Bronchial epithelial cell (primary cell): ENCODE measurements at places on chromosomes 7 and 10. TPM values are rescaled to one million over a fixed set of nuclear protein-coding genes. Genes with fewer than 3 reads are reported as not detected.
A peak's percentile ranks its signal among the peaks of the same experiment; 100 is the strongest.

DNA sequence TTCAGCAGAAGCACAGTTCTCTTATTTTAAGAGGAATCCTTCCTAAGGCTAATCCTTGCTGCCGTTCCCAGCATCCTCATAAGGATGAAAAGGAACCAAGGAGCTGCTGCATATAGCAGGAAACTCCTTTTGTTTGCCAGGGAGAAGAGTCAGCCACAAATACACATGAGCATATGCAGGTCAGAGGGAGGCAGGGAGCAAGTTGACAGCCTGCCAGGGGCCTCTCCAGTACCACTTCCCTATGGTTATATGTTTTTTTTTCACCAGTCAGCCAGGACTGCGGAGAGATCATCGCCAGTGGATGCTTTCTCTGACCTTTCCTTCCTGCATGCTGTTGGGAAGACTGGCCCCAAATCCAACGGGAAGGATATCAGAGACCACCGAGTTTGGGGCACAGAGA lies 39.8 kb downstream of the SLC35B4 start:
- DNase-seq, result no peak

DNA sequence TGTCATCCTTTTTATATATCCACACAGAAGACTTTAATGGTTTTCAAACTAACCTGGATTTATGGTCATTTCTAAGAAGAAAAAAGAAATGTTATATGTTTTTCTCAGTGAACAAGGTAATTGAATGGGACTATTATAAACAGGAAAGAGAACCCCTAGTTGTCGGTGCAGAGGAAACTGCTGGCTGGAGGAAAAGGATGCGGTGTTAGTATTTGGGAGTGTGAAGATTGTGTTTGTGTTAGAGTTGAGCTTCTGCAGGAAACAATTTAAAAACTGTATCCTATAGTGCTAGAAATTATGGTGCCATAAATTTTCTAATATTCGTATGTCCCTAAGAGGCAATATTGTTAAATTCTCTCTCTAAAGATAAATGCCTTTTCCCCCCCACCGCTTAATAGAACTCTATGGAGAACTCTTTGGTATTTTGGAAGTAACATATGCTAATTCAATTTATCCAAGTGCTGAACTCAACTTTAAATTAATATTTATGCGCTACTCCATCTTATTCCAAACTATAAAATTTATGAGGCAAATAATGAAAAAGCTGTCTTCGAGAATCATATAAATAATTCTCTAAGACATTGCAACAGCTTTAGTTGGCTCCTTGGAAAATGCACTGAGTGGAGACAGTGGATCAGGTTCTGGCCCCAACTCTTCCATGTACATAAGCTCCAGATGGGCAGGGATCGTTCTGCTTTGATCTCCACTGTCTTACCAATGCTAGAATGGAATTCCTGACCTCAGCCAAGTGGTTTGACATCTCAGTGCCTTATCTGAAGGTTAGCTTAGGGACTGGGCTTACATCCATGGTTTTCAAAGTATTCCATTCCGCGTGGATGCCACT lies 5.6 kb downstream of the BZW2 start:
- no peak for DNase-seq

DNA sequence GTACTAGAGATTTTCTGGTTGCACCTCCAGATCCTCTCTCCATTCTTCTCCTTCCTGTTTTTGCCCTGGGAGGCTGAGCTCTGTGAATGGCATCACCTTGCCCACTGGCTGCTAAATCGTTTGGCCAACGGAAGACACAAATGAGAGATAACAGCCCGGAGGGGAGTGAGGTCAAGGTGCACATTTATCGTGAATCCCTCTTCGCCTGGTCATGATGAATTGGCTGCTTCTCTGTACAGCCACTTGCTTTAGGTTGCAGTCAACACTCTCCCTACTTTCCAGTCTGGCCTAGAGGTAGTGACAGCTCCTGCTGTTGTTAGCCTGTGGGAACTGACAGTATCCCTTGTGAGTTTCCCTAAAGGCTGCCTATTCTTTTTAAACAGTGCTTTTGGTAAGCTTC lies 85.4 kb upstream of the CHCHD3 start:
- no peak for DNase-seq

DNA sequence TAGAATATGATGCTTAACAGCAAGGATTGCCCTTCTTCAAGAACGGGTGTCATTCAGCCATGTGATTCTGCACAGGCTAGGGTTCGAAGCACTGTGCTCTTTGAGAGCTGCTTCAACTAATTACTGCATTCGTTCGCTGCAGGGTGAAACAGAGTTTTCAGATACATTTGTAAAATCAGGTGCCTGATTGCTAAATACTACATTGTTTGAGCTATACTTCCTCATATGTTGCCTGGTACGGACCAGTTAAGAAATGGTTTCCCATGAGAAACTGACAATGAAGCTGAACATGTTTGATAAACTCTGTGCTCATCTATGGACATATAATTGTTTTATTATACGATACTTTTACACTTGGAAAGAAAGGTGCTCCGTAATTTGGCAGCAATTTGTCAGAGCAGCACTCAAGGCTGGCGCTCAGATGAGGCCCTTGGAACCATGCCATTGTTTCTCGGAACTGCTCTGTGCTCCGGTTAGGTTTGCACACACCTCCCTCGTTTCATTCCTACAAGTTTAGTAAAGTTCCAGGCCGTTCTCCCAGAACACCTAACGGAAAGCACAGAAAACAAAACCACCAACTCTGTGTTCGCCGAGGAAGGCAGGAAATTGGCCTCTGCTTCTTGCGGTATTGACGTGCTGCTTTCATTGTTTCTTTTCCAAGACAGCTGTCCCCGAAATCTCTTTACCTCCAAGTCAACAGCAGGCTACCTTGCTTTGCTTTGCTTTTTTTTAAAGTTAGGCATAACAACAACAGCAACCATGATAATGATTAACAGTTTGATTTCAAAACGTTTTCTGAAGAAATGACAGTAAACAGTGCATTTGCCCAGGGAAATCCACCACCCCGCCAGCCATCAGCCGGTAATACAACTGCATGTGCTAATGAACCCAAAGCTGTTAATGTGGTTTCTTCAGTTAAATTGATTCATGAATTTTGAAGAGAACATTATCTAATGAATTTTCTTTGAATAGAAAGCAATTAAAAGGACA lies 206.9 kb downstream of the EBF3 start:
- DNase-seq, result peak; percentile 26

GNAT3 gene
- not detected in 2 replicates for total RNA-seq

DNA sequence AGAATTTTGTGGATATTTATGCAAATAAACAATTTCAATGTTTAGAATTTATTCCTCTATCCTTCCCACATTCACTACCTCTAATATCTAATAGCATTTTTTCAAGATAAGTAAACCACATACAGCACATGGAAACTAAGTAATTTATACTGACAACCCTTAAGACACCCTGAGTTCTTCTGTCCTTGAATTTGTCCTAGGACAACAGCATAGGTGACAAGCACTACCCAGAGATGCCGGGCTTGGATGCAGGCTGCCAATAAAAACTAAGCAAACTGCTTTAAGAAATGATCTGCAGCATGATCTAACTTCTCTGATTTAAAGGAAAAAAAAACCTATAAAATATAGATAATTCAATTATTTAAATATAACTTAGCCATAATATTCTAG lies 22.7 kb downstream of the NT5C3A start:
- DNase-seq, result no peak

CPA1 gene
- not detected in 2 replicates for total RNA-seq

DNA sequence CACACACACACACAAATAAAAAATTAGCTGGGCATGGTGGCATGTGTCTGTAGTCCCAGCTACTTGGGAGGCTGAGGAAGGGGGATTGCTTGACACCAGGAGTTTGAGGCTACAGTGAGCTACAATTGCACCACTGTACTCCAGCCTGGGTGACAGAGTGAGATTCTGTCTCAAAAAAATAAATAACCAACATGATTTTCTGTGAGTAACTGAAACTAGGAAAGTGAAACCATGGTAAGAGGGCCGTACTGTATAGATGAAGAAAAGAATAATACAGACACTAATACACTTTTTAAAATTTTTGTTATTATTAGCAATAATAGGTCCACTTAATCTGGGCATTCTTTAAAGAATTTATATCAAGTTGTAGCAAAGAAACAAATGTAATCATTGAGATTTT lies 170.9 kb downstream of the HGF start:
- no peak for DNase-seq

GRCh38 chr7:142188846-142189245 lies 69.0 kb downstream of the PRSS58 start:
- peak; percentile 47 for DNase-seq
